ENCODE measurements at places on chromosomes 16 and 17.

DNA sequence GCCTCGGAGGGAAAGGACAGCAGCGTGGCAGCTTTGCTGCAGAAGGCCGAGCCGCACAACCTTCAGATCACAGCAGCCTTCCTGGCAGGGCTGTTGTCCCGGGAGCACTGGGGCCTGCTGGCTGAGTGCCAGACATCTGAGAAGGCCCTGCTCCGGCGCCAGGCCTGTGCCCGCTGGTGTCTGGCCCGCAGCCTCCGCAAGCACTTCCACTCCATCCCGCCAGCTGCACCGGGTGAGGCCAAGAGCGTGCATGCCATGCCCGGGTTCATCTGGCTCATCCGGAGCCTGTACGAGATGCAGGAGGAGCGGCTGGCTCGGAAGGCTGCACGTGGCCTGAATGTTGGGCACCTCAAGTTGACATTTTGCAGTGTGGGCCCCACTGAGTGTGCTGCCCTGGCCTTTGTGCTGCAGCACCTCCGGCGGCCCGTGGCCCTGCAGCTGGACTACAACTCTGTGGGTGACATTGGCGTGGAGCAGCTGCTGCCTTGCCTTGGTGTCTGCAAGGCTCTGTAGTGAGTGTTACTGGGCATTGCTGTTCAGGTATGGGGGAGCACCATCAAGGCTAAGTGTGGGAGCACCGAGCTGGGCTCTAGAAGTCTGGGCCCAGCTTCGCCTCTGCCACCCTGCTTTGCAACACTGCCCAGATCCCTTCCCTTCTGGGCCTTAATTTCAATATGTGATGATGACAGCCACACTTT is 18.6 kb downstream of the NOD2 start:
- DNase-seq = no peak

DNA sequence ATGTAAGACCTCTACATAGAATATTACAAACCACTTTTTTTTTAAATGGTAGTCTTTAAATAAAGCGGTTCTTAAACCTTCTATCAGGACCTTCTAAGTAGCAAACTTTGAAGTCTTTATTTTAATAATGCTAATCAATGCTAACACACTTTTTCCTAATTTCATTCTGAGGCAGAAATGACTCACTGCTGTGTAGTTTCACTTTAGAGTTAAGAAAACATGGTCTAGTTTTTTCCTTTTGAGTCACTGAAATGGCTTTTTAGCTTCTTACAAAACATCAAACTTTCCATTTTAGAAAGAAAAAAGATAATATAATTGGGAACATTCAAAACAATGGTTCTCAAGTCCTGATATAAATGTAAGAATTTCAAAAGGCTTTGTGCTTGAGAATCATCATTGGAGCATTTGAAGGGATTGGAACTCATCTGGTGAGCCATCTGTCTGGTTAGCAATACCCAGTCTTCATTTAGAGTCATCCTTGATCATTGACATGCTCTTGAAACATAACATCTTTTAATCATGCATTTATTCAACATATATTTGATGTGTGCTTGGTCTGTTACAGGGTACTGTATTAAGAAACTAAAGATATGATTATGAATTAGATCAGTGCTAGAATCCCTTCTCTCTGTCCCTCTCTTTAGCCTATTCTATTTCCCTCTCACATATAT is 258.3 kb upstream of the MON1B start:
- DNase-seq = peak; percentile 79

GRCh38 chr17:9174779-9175574 is 153.7 kb downstream of the NTN1 start:
- DNase-seq = no peak

GRCh38 chr17:29977836-29978235 is 36.4 kb downstream of the EFCAB5 start:
- DNase-seq = peak; percentile 52

GRCh38 chr17:78585006-78585630 is 7.9 kb upstream of the DNAH17 start:
- no peak for DNase-seq

DNA sequence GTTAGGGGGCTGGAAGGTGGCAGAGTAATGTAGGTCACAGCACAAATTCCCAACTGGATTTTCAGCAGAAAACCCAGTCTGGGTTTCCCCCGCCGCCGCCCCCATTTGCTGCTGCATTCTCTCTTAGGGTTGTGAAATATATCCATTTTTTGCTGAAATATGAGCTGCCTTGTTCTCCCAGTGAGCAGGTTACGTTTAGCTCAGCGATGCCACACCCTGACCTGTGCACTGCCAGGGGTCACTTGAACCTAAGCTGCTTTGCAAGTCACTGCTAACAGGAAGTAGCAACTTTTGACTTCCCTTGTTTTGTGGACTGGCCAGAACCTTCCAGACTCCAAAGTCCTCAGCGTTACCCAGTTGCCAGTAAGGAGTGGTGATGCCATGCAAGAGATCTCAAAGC is 274.1 kb downstream of the CPPED1 start:
- DNase-seq = no peak

GRCh38 chr16:14101415-14101814 is 30.3 kb downstream of the MRTFB start:
- no peak for DNase-seq

DNA sequence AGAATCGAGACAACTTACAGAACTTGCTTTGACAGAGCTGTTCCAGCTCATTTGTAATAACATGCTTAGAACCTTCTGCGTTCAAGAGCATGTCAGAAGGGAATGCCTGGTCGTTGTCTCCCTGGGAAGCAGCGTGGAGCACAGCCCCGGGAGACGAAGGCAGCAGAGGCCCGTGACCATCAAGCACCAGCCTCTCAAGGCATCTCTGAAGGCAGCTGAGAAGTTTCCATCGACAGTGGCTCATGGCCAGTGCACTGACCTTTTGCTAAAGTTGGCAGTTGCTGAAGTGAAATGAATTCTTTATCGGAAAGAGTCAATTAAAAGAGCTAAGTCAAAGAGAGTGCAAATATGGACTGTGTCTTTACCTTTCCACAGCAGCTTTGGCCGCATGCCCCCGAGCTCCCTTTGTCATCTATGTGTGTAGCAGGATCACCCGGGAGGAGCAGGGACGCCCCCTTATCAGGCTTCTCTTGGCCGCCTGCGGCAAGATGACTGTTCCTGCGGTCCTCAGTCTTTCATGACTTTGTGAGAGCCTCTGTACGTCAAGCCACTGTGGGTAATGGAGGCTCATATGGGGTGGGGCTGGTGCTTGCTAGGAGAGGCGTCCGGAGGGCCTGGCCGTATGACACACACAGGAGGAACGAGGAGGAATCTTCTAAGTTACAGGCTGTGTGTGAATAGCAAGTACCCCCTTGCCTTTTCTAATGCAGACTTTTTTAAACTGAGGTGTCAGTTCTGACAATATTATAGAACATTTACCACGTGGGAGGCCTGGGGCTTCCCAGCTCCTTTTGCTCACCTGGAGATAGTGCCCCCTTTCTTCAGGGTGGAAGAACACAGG is 54.2 kb downstream of the LDHD start:
- DNase-seq = no peak

DNA sequence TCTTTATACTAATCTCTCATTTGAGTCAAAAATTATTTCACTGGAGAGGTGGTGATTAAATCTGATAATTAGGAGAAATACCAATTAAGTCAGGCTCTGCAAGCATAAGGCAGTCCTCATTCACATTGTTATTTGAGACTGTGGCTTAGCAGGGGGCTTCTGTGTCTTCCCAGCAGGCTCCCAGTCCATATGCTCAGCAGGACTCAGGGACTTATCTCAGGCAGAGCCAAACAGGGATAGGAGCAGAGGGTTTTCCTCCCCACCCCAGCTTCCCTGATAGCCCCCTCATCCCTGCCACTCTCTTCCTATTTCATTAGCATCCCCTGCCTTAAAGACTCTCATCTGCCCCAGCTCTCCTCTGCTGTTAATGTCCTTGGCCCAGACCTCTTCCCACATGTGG is 104.3 kb upstream of the DNAH9 start:
- DNase-seq = no peak

GRCh38 chr16:74563828-74564263 is 43.1 kb downstream of the GLG1 start:
- peak; percentile 19 for DNase-seq

DNA sequence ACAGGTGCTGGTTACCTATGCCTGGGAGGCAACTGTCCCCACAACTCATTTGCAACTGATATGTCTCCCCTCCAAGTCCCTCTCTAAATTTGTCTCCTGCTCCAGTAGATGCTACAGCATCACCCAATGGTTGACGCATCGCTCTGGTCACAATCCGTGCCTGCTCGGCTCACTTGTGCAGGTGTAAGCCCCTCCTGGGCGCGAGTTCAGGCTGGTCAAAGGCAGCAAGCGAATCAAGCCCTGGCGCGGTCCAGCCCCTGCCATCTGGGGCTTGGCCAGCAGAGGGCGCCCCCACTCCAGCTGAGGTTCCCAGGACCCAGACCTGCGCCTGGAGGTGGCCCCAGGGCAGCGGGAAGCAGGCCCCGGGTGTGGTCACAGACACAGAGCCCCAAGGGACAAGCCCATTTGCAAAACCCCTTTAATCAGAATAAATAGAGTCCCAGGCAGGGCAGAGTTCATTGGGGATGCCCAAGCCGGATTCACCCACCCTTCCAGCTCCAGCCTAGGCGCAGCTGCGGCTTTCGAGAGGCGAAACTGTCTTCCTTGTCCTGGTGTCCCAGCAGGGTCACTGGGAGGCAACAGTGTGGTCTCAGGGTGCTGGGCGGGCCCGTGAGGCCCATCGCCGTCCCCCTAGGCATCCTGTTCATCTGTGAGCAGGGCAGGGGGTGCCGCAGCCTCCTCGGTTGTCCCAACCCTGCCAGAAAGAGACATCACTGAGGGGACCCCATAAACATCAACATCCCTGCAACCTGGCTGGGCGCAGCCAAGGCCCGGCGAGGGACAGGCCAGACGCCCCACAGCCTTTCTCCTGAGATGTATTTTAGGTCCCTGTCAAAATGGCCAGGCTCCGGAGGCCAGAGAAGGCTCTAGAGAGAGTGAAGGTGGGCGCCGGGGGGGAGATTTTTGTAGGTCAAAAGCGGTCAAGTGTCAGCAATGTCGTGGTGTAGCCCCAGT is 15.8 kb downstream of the TMC6 start:
- peak; percentile 67 for DNase-seq

- DNase-seq = peak; percentile 46
Measured at GRCh38 chr16:11049396-11050059, 105.2 kb downstream of the CLEC16A start.

GRCh38 chr16:50282010-50282538 is 15.7 kb downstream of the ADCY7 start:
- DNase-seq = no peak

DNA sequence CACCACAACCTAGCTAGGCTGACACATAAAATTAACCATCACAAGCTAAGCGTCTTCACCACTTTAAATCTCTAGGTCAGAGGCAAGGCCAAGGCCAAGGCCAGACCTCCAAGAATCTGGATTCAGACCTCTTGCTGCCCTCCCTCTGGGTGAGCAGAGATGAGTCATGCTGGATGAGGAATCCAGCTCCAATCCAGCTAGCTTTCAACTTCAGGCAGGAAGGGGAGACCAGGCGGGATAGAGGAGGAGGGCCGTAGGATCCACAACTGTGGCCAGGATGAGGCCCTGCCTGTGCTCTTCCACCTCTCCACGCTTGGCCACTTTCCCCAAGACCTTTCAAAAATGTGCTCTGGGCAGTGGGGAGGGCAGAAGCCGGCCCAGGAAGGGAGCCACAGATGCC is 14.7 kb downstream of the LRRC75A start:
- DNase-seq = peak; percentile 82

DNA sequence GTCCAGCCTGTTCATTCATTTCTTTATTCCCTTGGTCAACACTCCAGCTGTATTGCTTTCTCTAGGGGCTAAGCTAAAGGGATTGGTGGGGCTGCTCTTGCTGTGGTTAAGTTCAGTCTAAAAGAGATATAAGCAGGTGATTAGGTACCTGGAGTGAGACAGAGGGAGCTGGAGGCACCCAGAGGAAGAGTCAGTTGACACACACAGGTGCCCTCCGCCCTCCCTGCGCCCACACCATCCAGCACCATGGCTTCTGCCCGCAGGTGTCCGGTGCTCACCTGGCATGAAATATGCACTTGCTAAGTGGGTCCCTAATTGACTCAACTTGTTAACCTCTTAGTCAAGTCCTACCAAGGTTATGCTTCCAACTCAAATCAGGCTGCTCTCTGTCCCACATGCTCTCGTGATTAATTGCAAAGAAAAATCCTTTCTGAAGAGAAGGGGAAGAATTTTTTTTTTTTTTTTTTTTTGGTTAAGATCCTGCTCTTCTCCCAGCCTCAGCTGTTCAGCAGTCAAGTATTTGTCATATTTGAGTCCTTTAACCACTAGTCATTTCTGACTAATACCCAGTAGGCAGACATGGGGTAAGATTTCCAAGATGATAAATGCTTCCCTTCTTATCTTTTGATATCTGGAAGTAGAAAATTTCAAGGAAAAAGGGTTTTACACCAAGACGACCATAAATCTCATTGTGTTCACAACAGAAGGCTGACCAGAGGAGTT is 199.8 kb upstream of the WSCD1 start:
- no peak for DNase-seq

- DNase-seq = no peak
Measured at GRCh38 chr17:4007346-4008081, 43.3 kb upstream of the ATP2A3 start.

DNA sequence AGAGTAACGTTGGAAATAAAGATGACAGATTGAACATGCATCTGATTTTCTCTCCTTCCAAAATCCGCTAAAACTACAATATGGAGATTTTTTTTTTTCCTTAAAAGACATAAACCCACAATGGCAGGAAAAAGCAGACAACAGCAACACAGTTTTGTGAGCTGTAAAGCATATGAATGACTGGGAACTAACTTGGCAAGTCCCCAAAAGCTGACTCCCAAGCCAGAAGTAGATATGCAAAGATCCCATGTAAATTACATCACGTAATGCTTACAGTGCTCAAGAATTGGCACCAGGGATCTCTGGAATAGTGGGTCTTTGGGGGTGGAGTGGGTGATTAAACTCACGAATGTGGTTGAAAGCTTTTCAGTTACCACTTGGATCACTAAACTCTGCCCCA is 106.6 kb downstream of the ELAC2 start:
- no peak for DNase-seq

DNA sequence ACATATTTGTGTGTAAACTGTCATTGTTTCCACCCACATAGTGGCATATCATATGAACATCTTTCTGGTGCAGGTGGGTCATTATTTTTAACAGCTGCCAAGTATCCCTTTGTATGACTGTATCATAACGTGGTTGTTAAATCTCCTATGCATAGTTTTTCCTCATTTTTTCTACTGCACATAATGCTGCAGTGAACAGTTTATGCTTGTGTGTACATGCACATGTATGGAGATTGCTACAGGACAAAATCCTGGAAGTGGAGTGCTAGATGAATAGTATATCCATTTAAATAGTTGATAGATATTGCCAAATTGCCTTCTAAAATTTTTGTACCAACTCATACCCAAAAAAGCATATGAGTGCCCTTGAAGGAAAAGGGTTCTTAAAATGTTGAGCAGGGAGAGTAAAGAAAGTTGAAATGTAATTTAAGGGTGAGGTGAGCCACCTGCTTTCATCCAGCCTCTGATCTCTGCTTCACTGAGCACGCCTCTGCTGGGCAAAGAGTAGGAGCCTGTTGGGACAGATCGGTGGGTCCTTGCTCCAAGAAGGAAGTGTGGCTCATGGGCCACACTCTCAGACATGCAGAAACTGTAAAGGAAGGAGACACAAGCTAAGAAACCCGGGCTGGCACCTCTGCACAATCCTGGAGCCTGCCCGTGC is 55.3 kb downstream of the HLF start:
- no peak for DNase-seq

All from adipocyte (in vitro differentiated cells).